ENCODE measurements at places on chromosomes 4 and X. TPM values are rescaled to one million over a fixed set of nuclear protein-coding genes. Genes with fewer than 3 reads are reported as not detected.

The PNMA6F gene
- not detected for total RNA-seq

The ZCCHC12 gene
- total RNA-seq, result not detected

The ATP2B3 gene
- total RNA-seq, result not detected

The TXK gene
- total RNA-seq, result 0.66 TPM

The SPANXA1 gene
- not detected for total RNA-seq

The MTNR1A gene
- 1.6 TPM for total RNA-seq

The TMEM150C gene
- 5.2 TPM for total RNA-seq

The ZNF280C gene
- total RNA-seq, result 2.9 TPM

The GATA1 gene
- not detected for total RNA-seq

The MFAP3L gene
- 14.5 TPM for total RNA-seq

The HPGD gene
- total RNA-seq, result 9.1 TPM

GRCh38 chrX:125204681-125205132 lies 115.0 kb upstream of the TEX13C start:
- peaks cover 4% of the 10 kb centered on the region for H3K4me1 ChIP-seq
- H3K27ac ChIP-seq, result no peak overlapping the region
- H3K4me3 ChIP-seq, result no peak overlapping the region
- H3K36me3 ChIP-seq, result no peaks in the 10 kb centered on the region

DNA sequence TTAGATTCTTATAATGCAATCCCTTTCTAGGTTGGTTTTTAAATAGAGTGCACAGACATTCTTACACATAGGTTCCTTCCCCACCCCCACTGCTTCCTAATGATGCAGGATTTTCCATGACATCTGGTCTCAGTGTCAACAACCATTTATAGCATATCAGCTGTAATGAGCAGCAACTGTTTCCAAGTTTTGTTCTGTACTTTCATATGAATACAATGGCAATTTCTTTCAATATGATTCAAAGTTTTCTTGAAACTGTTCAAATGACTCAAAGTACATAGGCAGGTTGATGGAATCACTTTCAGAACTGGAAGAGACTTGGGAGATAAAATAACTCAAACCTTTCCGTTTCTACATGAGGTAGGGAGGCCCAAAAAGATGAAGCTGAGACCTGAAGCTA lies 220.7 kb downstream of the CAMK2D start:
- H3K36me3 ChIP-seq, result no peaks in the 10 kb centered on the region
- H3K27me3 ChIP-seq, result no peaks in the 10 kb centered on the region
- no peak overlapping the region for H3K27ac ChIP-seq
- DNase-seq, result no peak
- peaks cover 20% of the 10 kb centered on the region for H3K4me1 ChIP-seq
- no peak overlapping the region for H3K4me3 ChIP-seq

DNA sequence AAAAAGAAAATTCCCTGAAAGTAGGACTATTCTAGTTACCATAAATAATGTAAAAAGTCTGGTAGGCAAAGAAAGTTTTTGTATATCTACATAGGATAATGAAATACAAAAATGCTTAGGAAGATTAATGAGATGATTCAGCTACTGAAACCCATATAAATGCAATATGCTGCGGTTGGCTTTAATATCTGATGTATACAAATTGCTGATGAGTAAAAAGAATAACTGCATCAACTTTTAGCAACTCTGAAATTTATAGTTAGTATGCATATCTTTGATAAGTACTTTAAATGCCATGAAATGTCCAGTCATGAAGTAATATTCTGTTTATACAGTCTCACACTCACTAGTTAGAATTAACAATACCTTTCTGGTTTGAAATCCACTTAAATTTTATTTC lies 404.8 kb downstream of the TLL1 start:
- no peaks in the 10 kb centered on the region for H3K27me3 ChIP-seq
- H3K36me3 ChIP-seq, result no peaks in the 10 kb centered on the region
- no peak for DNase-seq
- no peak overlapping the region for H3K27ac ChIP-seq
- no peak overlapping the region for H3K4me3 ChIP-seq
- H3K4me1 ChIP-seq, result no peaks in the 10 kb centered on the region

DNA sequence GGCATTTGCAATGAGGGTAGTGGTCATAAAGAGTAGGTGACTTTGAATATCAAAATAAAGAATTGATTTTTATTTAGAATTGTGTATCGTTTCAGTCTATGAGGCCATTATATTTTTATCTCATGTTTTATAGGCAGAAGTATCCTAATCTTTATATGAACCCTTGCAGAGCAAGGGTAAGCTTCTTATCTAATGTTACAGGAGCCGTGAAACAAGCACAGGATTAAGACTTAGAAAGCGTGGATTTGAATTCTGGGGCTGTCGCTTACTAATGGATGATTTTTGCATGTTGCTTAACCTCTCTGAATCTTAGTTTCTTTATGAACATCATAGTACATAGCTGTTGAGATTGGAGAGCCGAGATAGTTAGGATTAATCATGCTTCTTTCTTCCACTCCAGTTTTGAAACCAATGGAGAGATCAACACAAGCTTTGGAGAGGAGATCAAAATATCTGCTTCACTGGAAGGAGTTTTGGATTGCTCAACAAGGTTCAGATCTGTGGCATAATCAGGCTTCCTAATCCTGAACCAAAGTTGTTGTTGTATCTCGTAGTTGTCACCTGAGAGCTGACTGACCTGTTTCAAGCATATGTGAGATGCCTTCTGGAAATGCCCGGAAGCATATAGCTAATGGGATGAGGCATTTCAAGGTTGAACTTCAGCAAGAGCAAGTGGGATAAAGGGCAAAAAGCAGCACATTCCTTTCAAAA lies 166.9 kb upstream of the GK2 start:
- no peak for DNase-seq
- peaks cover 7% of the 10 kb centered on the region for H3K4me1 ChIP-seq
- H3K4me3 ChIP-seq, result no peak overlapping the region
- no peak overlapping the region for H3K27ac ChIP-seq
- H3K36me3 ChIP-seq, result no peaks in the 10 kb centered on the region

- no peaks in the 10 kb centered on the region for H3K4me1 ChIP-seq
- no peak overlapping the region for H3K27ac ChIP-seq
- H3K36me3 ChIP-seq, result no peaks in the 10 kb centered on the region
- no peak overlapping the region for H3K4me3 ChIP-seq
- no peaks in the 10 kb centered on the region for H3K27me3 ChIP-seq
Measured at GRCh38 chr4:16669036-16669435, 229.4 kb downstream of the LDB2 start.

DNA sequence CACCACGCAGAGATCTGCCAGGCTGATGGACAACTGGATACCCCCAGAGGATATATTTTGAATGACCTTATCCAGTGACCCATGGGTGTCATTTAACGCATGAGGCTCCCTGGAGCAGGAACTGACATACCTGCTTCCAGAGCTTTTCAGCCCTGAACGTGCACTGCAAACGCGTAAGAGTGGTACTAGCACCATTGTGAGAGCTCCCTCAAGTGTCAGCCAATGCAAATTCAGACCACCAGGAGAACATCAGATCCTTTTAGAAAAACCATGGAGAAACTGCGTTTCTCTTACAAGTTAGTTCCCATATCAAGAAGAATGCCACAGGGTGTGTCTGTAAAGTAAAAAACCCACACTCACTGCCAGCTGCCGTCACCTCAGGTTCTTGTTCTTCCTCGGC lies 7.3 kb downstream of the TREX2 start:
- H3K27me3 ChIP-seq, result no peaks in the 10 kb centered on the region
- DNase-seq, result no peak
- H3K4me3 ChIP-seq, result no peak overlapping the region
- no peaks in the 10 kb centered on the region for H3K36me3 ChIP-seq

GRCh38 chrX:136880452-136881013 lies at the start of gene RBMX:
TSS of gene RBMX (minus strand) at chrX:136880725. CDS start at chrX:136879427, 1,298 bp downstream.
- peak within 1 kb of the TSS; percentile 91 for H3K27ac ChIP-seq
- no peaks in the 10 kb centered on the region for H3K36me3 ChIP-seq
- peak within 1 kb of the TSS; percentile 45 for H3K4me3 ChIP-seq
- H3K27me3 ChIP-seq, result no peaks in the 10 kb centered on the region
- DNase-seq, result peak; percentile 93
- peaks cover 11% of the 10 kb centered on the region for H3K4me1 ChIP-seq

DNA sequence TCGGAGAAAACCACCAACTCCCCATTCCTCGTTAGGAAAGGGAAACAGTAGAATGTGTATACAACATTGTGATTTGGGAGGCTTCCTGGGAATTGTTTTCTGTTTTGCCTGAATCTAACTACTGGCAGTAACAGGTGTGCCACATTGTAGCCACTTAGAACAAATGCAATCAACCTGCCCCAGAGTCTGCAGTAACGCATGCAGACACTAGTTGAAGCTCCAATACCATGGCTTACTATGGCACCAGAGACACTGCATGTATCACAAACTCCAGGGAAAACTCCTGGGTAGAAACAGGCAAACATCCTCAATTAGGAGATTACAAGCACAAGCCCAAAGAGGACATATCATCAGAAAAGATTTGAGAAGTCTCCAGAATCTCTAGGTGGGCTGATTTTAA lies 154.2 kb upstream of the NEIL3 start:
- H3K36me3 ChIP-seq, result no peaks in the 10 kb centered on the region
- H3K4me1 ChIP-seq, result no peaks in the 10 kb centered on the region
- H3K27ac ChIP-seq, result no peak overlapping the region
- H3K27me3 ChIP-seq, result no peaks in the 10 kb centered on the region

DNA sequence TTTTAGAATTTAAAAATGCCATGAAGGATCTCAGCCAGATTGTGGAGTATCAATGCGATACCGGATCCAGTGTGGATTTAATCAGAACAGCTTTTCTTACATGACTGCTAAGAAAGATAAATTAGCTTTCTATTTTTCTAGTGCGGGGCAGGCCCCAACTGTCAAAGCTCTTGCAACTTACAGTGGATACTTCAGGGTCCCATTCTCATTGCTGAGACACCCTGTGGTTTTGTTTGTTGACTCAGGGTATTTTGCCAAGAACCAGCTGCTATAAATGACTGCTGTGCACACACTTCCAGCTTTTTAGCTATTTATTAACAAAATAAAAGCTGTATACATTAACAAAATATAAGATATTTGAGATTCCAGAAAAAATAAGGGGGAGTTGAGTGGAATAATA lies 166.4 kb downstream of the DCLK2 start:
- H3K27ac ChIP-seq, result peak overlapping the region; percentile 2
- peaks cover 12% of the 10 kb centered on the region for H3K4me1 ChIP-seq
- no peaks in the 10 kb centered on the region for H3K27me3 ChIP-seq
- H3K4me3 ChIP-seq, result no peak overlapping the region
- DNase-seq, result peak; percentile 16

DNA sequence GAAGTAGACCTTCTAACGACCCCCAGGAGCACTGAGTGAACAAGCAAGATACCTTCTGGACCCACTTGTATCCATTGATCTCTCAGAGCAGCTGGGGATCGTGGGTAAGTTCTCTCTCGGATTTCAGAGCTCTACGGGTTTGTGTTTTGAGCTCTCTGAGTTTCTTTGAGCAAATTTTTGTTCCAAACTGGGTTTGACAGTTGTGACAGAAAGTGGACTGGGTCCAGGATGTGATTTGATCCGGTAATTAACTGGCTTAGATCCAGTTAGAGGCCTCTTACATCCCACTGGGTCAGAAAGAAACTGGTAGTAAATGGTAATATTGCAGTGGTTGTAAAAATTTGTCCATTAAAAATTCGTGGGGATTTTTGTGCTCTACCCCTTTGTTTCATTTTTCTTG lies 459.2 kb downstream of the INPP4B start:
- DNase-seq, result no peak
- no peaks in the 10 kb centered on the region for H3K27me3 ChIP-seq
- H3K27ac ChIP-seq, result no peak overlapping the region
- no peaks in the 10 kb centered on the region for H3K4me1 ChIP-seq

DNA sequence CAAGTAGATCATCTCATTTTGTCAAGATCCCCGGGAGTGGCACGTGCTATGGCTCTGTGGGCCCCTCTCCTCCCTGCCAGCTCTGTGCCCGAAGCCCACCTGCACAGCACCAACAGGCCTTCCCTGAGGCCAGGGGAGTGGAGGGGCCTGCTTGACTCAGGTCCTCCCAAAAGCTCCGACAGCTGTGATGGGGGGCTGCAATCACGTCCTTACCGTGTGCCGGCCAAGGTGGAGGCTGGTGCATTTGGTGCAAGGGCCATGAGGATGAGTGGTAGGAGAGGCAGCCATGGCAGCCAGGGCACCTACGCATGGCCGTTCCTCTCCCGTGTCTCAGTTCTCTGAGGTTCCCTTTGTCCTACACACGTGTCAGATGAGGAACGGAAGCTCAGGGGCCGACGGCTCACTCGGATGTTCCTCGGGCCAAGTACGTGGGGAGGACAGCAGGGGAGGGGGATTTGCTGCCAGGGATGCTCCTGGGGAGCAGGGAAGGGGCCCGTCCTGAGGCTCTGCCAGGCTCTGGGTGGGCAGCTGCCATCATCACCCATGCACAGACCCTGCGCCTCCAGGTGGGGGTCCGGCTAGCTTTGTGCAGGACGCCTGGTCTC lies 95.8 kb downstream of the HMX1 start:
- DNase-seq, result no peak
- no peaks in the 10 kb centered on the region for H3K36me3 ChIP-seq
- H3K4me3 ChIP-seq, result no peak overlapping the region
- H3K27ac ChIP-seq, result no peak overlapping the region

DNA sequence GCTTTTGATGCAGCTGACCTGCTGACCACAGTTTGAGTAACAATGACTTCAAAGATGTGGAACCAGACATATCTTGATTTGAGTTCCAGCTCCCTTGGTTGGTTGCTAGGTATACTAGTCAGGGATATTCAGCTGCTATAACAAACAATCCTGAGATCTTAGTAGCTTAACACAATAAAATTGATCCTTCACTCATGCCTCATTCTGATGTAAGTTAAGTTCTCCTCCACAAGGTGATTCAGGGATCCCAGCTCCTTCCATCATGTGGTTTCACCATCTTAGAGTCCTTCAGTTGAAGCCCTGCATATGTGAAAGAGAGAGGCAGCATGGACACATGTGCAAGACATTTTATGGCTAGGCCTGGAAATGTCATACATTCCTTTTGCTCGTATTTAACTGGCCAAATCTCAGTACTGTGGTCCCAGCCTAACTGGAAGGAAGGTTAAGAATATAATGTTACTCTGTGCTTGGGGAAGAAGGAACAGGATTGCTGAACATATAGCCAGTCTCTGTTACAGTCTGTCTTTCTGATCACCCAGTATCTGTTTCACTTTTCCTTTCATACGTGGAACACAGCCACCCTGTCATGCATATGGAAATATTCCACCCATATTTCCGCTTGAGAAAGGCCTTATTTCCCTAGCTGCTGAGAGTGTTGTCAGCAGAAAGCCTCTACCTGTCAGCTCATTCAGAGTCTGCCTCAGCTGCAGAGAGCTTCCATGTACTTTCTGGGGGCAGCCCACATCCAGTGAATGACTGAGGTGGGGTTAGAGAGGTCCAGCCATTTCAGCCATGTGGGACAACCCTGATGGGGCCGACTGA lies 7.1 kb downstream of the SMIM9 start:
- H3K4me1 ChIP-seq, result no peaks in the 10 kb centered on the region
- H3K27me3 ChIP-seq, result no peaks in the 10 kb centered on the region

GRCh38 chrX:47217121-47217851 lies 1.2 kb upstream of the CDK16 start:
- no peaks in the 10 kb centered on the region for H3K27me3 ChIP-seq
- DNase-seq, result no peak
- peaks cover 29% of the 10 kb centered on the region for H3K4me1 ChIP-seq
